Globus pallidus (tissue), 1 donor: ENCODE measurements at places on chromosomes 5 and 9.

DNA sequence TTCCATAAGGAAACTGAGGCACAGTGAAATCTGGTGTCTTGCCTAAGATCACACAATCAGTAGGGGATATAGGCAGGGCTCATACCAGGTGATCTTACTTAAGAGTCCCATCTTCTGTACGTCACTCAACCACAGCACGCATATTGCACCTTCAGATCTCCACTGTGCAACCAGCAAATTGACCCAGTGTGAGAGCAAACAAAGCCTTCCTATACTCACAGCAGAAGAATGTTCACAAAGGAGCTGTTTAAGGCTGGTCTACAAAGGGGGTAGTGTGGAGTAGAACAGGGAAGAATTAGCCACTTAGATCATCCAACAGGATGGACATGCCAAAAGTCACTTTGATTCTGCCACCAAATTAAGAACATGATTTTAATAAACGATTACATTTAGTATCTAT lies 305.9 kb downstream of the SLIT3 start:
- DNase-seq = peak; percentile 84

DNA sequence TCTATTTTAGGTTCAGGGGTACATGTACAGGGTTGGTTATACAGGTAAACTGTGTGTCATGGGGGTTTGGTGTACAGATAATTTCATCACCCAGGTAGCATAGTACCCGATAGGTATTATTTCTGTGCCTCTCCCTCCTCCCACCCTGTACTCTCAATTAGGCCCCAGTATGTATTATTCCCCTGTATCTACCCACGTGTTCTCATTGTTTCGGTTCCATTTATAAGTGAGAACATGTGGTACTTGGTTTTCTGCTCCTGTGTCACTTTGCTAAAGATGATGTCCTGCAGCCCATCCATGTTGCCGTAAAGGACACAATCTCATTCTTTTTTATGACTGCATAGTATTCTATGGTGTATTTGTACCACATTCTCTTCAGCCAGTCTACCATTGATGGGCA lies 96.8 kb upstream of the SLC24A2 start:
- DNase-seq = no peak

DNA sequence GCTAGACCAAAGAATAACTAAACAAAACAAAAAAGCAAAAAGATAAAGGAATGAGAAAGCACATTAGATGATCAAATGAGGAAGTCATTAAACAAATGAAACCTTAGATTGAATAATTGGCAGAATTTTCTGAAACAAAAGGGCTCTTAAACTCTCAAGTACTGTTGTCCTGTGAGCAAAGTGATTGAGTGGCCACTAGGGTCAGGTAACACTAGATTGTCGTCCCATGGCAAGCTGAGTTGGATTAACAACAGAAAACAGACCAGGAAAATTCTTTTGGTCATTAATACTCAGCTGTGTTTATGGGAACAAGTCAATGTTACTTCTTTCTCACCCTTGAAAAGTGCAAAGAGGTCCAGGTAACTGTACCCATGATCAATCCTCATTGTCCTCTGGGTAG lies 81.6 kb upstream of the MRPS30 start:
- DNase-seq = no peak

DNA sequence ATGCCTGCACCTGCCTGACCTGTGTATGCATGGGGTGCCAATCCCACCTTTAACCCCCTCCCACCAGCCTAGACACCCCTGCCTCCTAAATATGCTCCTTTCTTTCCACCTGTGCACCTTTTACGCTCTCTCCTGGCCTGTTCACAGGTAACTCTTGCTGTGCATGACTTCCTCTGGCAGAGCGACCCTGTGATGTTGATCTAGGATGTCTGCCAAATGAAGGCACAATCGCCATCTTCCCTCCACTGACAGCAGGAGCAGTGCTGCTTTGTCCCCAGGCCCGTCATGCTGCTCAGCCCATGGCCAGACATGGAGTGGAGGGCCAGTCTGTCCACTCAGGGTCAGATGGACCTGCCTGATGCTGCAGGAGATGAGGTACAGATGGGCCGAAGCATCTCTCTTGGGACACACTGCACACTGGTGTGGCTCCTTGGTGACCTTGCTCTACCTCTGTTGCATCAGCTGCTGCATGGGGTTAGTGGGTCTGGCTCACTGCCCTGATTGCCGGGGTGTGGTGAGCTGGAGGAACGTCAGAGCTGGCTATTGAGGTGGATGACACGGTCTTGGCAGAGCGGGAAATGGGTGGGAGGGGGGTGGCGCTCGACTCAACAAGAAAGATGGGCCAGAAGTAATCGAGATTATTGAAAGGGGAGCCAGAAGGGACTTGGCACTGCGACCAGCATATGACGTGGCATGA lies 101.7 kb upstream of the PITX1 start:
- DNase-seq = no peak

DNA sequence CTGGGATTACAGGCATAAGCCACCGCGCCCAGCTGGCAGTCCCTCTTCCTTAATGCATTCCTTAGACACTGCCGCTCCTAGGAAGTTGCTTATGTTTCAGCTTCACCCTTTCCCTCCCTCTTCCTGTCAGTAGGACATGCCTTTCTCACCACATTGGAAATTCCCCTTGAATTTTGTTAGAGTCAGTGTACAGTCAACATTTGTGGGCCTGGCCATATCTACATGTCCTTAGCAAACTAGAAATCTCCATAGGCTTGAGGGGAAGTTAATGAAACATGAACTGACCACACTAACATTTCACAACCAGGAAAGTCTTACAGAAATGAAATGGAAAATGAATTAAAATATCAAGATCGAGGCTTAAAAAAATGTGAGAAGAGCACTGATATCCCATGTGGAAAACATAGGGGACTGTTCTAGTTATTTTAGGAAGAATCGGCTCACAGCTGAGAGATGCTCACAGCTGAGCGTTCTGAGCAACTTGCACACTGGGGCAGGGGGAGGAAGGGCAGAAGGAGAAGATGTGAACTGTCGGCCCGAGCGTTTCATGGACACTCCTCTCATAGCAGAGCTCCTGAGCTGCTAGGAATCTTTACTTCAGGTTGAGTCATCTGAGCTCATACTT lies 21.1 kb upstream of the LVRN start:
- DNase-seq = no peak

DNA sequence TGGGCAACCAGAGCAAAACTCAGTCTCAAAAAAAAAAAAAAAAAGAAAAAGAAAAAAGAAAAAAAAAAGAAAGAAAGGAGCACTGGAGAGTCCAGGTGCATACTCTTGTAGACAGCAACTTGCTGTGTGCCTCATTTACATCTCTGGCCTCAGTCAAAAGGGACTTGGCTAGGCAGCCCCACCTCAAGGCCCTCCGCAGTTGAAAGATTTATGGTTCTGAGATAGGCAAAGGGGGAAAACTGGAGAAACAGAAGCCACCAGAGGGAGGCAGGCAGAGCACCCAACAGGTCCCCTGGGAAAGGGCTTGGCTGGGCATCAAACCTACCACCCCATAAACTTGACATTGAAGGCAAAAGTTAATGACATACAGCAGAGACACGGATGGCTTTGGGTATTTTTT lies 6.1 kb downstream of the ORM2 start:
- no peak for DNase-seq

DNA sequence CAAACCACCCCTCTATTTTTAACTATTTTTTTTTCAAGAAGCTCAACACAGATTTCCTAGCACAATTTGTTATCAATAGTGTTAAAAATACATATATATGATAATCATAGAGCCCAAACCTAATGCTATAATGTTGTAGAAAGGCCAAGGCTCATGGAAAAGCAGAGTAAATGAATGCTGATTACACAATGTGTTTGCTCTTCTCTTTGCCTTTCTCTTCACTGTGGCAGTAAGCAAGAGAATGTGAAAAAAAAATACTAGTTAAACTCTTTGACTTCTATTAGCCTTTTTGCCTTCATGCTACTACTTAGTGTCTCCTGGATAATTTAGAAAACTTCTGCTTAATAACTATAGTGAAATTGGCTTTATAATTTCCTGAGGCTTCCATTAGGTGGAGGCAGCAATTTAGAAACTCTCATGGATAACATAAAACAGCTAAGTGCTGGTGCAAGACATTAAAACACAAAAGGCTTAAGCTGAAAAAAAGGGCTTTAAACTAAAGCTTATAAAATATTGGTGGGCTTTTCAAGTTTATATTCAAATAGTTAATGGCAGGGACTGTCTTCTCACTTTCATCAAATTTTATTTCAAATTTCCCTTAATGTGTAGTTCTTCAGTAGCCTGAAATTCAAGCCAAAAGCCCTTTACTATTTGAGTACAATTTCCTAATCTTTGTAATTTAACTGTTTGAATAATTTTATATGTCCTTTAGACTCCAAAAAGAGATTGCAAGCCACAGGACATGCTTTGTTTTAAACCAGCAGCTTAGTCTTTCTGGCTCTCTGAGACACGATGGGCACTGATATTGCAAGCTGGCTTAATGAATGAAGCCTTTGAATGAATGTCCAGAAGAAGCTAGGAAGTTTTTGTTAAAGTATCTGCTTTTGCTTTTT lies 2031.8 kb upstream of the CDH6 start:
- DNase-seq = no peak

DNA sequence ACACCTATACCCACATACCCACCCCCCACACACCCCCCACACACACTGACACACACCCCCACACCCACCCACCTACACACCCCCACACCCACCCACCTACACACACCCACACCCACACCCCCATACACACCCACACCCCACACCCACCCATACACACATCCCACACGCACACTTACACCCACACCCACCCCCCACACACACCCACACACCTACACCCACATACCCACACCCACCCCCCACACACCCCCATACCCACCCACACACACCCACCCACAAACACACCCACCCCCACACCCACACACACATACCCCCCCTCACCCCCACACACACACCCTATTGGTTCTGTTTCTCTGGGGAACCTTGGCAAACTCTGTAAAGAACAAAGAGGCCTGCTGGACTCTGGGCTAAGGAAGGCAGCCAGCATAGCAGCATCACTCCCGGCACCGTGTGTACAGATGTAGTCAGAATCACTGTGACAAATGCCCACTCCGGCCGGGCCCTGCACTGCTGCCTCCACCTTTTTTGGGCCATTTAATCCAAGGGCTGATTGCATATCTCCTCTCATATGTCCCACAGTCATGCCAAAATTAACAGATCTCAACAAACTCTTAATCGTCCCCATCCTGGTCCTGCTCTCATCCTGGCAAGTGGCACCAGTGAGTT lies 42.3 kb downstream of the COL23A1 start:
- DNase-seq = no peak

DNA sequence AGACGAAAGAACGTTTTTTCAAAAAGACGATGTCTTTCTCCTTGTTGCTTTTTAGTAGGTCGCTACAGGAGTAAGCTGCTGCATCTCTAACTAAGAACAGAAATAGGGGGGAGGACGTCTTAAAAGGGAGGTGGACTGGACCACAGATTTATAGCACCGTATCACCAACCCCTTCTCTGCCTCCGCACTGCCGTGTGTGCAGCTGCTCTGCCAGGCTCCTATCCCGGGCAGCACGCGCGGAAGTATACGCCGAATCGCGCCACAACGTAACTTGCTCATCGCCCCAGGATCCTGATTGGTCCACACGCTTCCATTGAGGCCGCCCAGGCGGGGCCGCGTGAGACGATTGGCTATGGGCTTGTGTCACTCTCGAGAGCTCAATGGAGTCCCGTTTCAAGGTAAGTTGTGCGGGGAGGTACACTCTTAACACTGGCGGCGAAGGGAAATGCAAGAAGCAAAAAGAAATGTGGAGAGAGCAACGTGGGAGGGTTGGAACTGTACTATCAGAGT lies at the start of gene ELAVL2:
TSS of gene ELAVL2 (minus strand) at position 121 of the 510 bp plus-strand sequence. CDS start 64,006 bp downstream, outside the sequence.
- DNase-seq = peak; percentile 88

- no peak for DNase-seq
These were observed 6.8 kb upstream of the RECK start for GRCh38 chr9:36029765-36030528.

GRCh38 chr9:104780796-104781395 lies 17.0 kb downstream of the NIPSNAP3B start:
- DNase-seq = no peak

DNA sequence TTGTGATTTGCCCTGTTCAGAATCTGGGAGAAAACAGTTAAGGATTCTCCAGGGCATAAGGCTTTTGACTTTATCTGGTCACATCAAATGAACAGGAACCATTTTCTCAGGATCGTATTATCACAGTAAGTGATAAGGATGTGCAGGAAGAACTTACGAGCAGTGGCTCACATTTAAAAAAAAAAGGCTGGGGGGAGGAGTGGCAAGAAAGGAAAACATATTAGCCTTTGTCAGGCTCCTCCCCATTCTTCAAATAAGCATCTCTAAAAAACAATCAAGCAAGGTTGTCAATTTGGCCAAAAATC lies 234.3 kb upstream of the TMEM161B start:
- DNase-seq = peak; percentile 33

- no peak for DNase-seq
These were observed 137.4 kb downstream of the PLK2 start for GRCh38 chr5:58322453-58322852.

GRCh38 chr5:138964647-138965201 lies 89.6 kb upstream of the LRRTM2 start:
- DNase-seq = no peak

DNA sequence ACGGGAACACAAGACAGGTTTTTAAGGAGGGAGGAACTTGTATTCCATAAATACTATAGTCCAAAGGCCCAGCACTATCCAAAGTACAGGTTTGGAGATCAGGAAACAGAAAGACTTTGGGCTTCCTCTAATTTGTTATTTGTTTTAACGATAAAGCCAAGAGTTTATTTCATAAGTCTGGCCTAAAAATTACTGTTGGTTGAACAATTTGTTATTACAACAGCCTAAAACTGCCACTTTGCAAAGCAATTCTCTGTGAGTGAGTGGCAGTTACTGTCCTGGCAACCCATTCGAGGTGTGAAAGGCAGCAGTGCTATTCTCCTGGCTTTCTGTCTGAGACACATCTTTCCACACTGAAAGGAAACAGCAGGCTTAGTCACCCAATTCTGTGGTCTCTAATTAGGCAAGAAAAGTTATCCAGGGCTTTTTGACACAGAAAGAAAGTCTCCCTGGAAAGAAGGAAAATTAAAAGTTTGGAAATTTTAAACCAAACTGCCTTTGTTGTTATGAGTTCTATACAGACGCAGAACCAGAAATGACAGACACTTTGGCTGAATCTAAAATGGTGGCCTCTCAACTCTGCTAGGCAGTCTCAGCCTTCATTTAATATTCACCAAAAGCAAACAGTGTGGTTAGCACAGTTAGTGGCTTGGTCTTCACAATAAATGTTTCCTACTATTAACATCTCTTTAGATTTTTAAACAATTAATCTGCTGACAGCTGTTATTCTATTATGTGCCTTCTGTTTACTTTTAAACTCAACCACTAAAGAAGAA lies 33.9 kb downstream of the PSMB7 start:
- no peak for DNase-seq

GRCh38 chr5:117662361-117662760 lies 1087.7 kb upstream of the SEMA6A start:
- no peak for DNase-seq

DNA sequence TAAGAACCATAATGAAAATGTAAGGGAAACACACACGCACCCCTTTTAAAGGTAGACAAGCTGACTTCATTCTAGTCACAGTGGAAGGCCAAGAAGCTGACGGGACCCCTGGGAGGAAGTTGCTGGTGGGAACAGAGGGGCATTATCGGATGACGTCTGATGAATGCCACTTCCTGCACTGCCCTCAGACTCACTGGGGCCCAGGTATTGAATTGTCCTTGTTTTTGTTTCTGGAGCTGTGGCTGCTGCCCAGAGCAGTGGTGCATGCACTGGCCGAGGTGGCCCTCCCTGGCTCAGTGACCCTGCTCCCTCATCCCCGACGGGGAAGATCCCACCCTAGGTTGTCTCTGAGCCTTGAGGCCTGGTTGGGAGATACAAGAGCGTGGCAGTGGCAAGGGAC lies 15.3 kb upstream of the RPL26L1 start:
- no peak for DNase-seq
